ENCODE measurements at places on chromosomes 3 and 15.

- no peak for DNase-seq
Observed at GRCh38 chr3:196998966-196999760, 30.5 kb downstream of the MELTF start.

DNA sequence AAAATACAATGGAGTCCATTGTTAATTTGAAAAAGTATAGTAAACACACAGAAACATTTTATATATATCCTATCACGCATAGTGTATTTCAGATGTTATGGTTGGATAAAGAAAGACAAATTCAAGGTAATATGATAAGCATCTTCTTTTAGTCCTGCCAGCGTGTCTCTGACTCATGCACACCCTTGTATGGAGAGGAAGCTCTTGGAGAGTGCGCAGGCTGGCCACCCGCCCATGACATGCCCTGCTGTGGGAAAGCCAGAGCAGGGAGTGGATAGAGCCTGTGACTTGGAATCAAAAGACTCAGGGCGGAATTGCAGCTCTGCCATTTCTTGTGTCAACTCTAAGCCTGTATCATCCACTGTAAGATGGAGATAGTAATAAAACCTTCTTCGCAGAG, 23.0 kb upstream of the COPG1 start:
- no peak for DNase-seq

GRCh38 chr3:122745369-122746021, 48.1 kb downstream of the HSPBAP1 start:
- DNase-seq = no peak

DNA sequence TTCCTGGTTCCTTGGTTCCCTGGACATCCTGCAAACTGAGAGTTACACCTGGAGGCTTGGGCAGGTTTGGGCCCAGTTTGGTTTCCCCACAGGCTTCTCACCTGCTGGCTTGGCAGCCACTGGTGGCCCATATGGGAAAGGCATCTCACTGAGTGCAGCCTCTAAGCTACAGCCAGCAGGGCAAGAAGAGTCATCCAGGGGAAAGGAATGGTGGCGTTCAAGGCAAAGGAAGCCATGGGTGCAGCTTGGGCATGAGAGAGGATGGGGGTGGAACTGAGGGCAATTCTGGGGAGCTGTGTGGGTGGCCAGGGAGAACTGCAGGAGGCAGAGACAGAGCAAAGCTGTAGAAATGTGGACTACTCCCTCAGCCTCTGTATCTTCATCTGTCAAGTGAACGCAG, 106.4 kb downstream of the EPHB1 start:
- DNase-seq = no peak

- DNase-seq = no peak
Observed at GRCh38 chr15:77901921-77902750, 175.4 kb downstream of the TBC1D2B start.

GRCh38 chr15:31387092-31387478, 60.5 kb downstream of the KLF13 start:
- no peak for DNase-seq
